Stimulated activated CD4-positive, alpha-beta T cell treated with anti-CD3 and anti-CD28 coated beads, Interleukin-1b, Interleukin-23, amount 100 ng/mL, for 1 hour (primary cell): ENCODE measurements at places on chromosomes 1 and 21.

- DNase-seq = no peak
These were observed 10.5 kb downstream of the RO60 start for GRCh38 chr1:193069748-193070385.

GRCh38 chr1:46526691-46527291 lies 24.7 kb downstream of the KNCN start:
- DNase-seq = no peak

DNA sequence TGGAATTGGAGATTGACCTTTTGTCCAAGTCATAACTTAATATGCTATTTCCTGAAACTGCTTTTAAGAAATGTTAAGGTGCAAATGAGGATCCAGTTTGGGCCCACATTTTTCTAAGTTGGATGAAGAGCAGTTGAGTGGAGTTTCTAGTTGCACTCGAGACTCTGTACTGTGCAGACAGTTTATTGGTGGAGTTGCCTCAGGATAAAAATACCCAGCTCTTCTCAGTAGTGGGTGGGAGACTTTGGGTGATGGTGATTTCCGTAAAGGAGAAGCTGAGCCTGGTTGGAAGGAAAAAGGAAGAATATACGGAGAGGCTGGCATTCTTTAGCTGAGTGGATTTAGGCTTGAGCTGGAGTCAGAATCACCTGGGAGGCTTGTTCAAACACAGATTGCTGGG lies 49.9 kb downstream of the CAMTA1 start:
- DNase-seq = no peak

DNA sequence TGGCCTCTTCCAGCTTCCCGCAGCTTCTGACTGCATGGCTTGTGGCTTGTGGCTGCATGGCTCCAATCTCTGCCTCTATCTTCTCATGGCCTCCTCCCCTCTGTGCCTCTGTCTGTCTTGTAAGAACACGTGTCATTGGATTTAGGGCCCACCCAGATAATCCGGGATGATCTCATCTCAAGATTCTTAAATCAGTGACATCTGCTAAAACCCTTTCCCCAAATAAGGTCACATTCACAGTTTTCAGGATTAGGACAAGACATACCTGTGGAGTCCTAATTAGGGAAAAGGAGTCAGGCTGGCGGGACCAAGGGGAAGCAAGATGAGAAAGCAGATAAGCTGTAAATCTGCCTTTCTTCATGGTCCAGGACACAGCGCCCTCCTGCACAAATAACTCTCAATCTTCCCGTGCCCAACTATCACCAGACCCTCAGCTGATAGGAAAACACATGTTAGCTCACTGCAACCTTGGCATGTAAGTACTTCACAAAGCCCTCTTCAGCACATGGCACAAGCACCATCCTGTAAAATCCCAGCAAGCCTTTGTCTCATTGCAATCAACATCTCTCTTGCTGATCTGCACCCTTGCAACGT lies 82.2 kb downstream of the SPSB1 start:
- DNase-seq = no peak

GRCh38 chr1:37159102-37159501 lies 124.8 kb upstream of the GRIK3 start:
- no peak for DNase-seq

GRCh38 chr1:10236405-10237156 lies 26.2 kb downstream of the KIF1B start:
- no peak for DNase-seq

GRCh38 chr1:45908611-45909140 lies 105.3 kb downstream of the MAST2 start:
- no peak for DNase-seq

GRCh38 chr1:86487811-86488141 lies 19.0 kb downstream of the CLCA1 start:
- no peak for DNase-seq

DNA sequence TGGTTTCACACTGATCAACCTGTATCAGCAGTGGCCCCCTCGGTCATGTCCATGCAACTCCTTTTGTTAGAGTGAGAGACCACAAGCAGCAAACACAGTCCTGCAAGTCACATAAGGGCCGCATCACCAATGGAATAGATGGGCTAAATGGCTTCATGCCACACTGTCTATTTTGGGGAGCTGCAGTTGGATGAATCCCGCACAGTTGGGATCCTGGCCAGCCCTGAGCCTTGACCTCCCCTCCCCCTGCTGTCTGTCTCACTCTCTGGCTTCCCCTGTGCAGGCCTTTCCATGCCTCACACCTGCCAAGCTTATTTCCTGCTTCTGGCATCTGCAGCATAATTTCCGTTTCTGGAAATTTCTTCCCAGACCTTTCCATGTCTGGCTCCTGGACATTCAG lies 57.0 kb downstream of the CNIH3 start:
- no peak for DNase-seq

- no peak for DNase-seq
These were observed 248.6 kb downstream of the OLFM3 start for GRCh38 chr1:101748077-101748476.

DNA sequence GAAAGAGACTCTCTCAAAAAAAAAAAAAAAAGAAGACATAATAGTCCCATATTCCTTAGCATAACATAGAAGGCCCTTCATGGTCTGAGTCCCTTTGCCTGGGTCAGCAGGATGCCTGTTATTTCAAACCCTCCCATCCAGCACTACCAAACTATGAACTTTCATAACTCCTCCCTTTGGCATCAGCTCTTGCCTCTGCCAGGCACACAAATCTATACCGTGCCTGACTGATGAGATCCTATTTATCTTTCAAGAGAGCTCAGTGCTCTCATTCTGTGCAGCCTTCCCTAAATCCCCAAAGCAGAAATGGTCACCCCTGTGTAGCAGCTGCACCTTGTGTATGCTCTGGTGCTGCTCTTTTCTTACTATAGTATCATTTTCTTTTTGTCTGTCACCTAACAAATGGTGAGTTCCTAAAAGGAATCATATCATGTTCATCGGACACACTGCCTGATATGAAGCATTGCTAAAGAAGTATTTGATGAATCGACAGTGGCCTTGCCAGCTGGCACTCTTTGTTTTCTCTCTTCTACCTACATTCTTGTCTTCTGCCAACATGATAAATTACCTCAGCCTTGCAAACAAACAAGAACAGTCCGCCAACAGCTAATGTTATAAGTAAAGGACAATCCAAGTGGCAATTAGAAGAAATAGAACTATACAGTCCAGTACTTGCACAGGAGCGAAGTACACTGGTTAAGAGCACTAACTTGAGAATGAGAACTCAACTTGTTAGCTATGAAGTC lies 29.9 kb downstream of the FMO4 start:
- no peak for DNase-seq

DNA sequence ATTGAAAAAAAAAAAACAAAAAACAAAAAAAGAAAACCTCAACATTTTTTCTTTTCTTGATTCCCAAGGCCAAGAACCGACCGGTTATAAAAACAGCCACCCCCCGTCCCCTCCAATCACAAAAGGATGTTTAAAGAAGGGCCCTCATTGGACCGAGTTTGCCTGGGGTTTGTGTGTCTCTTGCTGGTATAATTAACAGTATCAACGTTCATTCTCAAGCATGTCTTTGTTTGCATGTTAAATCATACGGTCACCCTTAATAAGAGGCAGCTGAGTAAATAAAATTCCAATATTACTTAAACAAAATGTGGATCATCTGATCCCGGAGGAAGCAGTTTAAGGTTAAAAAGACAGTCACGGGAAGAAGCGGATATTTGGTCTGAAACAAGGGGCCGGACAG lies 201.1 kb downstream of the PRDM2 start:
- no peak for DNase-seq

DNA sequence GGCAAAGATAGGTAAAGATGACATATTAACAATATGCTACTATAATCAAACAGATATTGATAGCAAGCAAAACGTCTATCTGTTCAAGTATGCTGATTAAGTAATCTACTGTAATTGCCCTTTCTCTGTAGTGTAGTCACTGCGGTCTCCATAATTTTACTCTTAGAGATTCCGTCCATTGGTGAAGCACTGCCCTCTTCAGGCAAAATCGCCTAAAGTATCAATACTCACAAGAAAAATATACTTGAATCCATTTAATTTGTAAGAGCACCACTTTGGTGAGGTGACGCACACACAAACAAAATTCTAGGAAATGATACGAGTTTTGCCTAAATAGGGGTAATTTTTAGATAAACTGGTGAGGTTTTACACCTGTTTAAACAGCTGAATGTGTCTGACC lies 434.6 kb upstream of the CHRM3 start:
- DNase-seq = no peak

DNA sequence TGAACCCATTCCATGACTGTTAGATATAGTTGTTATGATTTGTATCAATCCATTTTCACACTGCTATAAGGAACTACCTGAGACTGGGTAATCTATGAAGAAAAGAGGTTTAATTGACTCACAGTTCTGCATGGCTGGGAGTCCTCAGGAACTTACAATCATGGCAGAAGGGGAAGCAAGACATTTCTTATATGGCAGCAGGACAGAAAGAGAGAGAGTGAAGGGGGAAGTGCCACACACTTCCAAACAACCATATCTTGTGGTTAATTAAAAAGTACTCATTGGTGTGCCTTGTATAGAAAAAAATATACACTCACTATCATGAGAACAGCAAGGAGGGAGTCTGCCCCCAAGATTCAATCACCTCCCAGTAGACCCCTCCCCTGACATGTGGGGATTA lies 137.6 kb upstream of the NBPF11 start:
- DNase-seq = no peak

DNA sequence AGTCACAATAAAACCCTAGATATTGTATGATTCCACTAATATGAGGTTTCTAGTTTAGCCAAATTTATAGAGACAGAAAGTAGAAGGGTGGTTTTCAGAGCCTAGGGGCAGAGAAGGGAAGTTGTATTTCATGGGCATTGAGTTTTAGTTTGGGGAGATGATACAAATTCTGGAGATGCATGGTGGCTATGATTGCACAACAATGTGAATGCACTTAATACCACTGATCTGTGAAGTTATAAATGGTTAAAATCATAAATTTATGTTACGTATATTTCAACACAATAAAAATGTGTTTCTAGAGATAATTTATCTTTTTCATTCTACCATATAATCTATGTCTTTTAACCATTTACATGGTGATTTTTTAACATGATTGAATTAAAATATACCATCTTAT lies 779.3 kb upstream of the BRINP3 start:
- DNase-seq = no peak

DNA sequence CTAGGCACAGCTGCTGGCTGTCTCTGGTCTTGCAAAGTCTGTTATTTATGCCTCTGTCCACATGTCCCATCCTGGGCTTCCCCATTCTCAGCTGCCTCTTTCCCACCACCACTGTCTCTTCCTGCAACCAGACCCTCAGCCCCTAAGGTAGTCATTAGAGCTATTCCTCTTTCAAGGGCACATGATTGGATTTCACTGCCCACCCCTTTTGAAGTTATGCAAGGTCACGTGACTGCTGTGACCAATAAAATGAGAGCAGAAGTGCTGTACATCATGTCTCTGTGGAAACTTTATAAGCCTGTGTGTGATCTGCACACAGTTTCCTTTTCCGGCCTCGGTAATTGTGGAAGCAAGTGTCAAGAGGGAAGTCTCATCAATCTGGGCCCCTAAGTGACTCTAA lies 136.6 kb upstream of the HMGB4 start:
- no peak for DNase-seq

- DNase-seq = no peak
These were observed 58.6 kb downstream of the DDR2 start for GRCh38 chr1:162690672-162691434.

- no peak for DNase-seq
These were observed 28.9 kb upstream of the LYPLAL1 start for GRCh38 chr1:219144658-219145315.

- no peak for DNase-seq
These were observed 34.3 kb upstream of the RAP1GAP start for GRCh38 chr1:21703318-21703963.

- no peak for DNase-seq
These were observed 398.4 kb downstream of the ZP4 start for GRCh38 chr1:237492359-237492758.

DNA sequence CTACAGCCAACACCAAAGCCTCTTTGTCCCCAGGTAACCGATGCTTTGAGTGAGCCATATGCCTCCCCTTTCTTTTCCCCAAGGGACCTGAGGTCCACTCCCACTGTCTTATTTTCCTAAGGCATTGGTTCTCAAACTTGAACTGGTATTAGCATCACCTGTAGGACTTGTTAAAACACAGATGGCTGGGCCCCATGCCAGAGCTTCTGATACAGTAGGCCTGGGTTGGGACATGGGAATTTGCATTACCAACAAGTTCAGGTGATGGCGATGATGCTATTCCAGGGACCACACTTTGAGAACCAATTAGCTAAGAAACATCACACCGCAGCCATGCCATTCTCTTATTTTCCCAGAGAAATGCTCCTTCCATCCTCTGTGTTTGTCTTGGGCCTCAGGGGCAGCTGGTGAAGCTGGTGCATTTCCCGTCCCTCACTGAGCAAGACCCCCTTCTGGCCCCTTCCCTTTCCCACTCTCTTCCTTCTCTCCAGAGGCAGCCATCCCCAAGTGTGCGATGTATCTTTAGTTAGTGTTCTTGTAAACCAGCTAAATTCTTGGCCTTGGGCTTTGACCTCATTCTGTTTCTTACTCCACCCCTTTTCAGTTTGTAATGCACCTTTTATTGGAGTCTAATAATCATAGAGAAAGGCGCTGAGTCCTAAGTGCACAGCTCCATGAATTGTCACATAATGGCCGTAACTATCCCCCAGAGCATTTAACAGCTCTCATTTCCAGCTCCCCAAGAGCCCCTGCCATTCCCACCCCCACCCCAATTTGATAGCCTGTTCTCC lies 14.2 kb upstream of the TTC22 start:
- DNase-seq = no peak

DNA sequence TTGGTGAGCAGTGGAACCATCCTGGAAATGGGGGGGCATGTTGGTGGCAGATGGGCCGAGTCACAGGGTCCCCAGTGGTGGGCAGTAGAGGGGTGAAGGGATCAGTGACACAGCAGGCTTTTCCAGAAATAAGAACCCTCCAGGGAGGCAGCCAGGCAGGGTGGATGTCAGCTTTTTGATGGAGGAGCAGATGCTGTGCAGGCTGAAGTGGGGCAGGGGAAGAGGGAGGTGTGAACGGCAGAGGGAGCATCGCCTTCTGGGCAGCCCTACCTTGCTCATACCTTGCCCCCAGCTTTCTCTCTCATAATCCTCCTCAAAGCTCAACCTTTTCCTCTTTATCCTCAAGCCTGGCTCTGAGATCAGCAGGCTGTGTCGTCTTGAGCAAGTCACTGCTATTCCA lies 131.8 kb upstream of the IPO9 start:
- no peak for DNase-seq

GRCh38 chr1:15350151-15350550 lies 59.5 kb upstream of the EFHD2 start:
- DNase-seq = no peak

DNA sequence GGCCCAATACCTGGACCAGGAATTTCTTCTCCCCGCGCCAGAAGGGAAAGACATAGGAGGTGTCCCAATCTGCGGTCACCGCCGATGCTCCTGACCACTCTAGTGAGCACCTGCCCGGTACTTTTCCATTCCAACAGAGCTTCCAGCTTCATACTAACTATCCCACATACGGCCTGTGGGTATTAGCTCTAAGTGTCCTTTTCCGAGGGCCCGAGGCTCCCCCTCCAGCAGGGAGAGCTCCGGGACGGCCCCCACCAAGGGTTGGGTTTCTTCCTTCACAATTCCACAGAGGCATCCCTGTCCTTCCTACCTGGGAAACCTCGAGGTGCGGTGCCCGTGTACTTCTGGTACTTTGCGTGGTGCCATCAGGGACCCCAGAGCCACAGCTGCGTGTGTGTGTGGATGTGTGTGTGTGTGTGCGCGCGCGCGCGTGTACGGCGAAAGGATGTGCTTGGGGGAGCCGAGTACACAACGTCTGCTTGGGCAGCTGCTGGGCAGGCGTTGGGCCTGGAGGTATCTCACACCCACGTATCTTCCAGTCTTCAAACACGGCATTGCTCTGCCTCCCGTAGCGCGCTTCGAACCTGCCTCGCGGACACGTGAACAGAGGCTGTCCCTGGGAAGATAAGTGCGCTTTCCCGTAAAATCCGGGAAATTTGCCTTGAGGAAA lies 2.4 kb upstream of the SIM2 start:
- DNase-seq = no peak
